ENCODE measurements at places on chromosomes 3 and 15.

- no peak for DNase-seq
Measured at GRCh38 chr3:131540143-131540542, 37.4 kb upstream of the MRPL3 start.

DNA sequence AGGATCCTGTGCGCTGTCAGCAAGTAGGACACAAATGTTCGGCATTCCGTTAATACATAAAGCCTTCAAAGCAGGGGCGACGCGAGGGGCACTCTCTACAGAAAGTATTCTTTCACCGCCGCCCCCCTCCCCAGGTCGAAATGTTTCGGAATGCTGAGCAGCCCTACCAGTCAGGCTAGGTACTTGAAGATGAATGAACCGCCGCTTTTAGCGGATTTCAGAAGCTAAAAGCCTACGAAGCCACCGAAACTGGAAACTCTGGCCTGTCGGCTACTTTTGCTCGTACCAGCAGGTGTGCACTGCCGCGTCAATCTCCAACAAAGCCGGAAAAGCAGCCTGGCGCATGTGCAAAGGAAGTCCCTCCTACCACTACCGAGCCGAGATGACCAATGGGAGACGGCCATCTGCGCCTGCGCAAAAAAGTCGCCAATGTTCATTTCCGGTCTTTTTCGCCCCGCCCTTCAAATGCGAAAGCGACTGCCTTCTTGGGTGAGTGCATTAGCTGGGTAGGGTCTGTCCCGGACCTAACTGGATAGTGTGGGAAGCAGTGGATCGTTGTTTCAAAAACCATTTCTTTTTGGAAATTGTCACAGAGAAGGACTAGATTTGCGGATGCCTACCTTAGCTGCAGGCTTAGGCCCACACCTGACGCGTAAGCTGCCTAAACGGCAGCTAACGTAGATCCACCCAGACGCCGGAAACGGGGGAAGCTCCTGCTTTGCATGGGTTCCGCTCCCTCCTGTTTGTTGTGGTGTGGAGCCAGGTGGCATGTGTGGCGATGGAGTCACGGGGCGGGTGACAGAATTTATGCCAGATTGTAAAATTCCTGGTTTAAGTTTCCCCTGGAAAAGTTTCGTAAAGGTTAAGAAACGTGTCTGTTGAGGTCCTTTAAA lies at the start of gene WDR5B:
WDR5B (minus strand) TSS at position 301 of the 893 bp plus-strand sequence. CDS start 534 bp downstream, outside the sequence.
- peak; percentile 97 for DNase-seq

DNA sequence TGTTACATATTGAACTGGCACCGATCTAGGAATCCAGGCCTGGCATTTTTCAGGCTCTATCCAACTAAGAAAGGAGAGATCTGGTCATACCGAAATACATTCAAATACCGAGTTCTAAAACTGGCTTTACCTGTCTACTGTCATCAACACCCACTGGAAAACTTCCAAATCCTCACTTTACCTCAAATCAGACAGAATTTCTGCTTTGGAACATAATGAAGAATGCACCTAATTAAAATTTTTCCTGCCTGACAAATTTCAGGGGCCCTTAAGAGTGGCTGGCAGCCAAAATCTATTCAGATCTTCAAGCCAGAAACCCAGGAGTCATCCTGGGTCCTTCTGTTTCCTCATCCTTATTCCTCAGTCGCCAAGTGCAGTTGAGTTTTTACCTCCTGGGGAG lies 198.6 kb upstream of the FEZF2 start:
- DNase-seq: no peak

GRCh38 chr3:108513961-108514360 lies 3.6 kb upstream of the MYH15 start:
- DNase-seq: no peak

- DNase-seq: no peak
Measured at GRCh38 chr15:90571063-90571541, 41.4 kb downstream of the CRTC3 start.

GRCh38 chr3:16439848-16440708 lies 73.4 kb downstream of the RFTN1 start:
- DNase-seq: no peak
